ENCODE measurements at places on chromosomes 7 and 10.

GRCh38 chr7:2525658-2526630 lies 6.4 kb downstream of the LFNG start:
- DNase-seq: peak; percentile 87

GRCh38 chr10:71076473-71077142 lies 135.8 kb upstream of the UNC5B start:
- DNase-seq: no peak

GRCh38 chr7:38905056-38905759 lies 3.8 kb downstream of the VPS41 start:
- DNase-seq: no peak

DNA sequence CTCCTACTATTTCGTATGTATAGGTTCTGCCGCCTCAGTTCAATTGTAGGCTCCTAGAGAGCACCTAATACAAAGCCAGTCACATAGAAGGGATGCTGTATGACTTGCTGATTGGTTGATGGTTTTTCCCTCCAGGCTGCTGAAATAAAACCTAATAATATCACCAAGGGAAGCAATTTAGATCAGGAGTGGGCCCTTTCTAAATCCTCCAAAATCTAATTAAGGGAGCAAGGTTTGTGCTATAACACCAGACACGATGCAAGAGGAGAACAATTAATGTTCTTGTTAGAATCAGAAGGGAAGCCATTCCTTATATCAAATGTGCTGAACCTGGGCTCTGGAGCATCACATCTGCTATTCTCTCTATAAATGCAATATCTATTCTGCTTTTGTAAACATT lies 42.0 kb upstream of the SLC13A1 start:
- DNase-seq: no peak

GRCh38 chr7:104296900-104297299 lies 31.5 kb upstream of the LHFPL3 start:
- no peak for DNase-seq

DNA sequence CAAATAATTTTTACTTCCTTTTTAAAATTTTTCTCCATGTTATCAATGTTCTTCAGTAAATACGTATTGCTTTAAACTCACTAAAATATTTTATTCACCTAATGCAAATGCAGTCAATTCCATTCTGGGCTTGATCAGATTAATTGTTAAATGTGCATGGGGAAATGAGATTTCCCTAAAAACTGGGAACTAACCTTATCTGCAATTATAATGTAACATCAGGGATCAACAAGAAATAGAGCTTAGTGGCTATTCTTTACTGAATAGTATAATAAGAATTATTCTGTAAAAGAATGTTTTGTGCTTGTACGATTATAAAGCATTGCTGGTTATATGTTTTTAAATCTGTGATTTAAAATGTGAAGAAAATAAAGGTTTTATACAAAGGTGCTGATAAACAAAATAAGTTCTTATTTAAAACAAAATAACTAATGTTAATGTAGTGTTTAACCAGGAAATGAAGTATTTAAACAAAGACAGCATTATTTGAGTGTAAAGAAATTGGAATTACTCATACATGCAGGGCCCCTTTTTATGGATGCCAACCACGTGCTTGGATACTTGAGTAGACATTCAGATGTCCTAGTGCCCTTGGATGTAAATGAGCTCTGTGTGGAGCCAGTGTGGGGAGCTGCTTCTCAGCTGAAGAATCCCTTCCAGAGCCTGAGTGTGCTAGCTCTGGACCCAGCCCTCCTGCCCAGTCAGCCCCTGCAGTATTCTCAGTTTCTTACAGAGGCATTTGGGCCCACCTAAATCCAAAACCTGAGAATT lies 84.2 kb downstream of the REEP3 start:
- no peak for DNase-seq

DNA sequence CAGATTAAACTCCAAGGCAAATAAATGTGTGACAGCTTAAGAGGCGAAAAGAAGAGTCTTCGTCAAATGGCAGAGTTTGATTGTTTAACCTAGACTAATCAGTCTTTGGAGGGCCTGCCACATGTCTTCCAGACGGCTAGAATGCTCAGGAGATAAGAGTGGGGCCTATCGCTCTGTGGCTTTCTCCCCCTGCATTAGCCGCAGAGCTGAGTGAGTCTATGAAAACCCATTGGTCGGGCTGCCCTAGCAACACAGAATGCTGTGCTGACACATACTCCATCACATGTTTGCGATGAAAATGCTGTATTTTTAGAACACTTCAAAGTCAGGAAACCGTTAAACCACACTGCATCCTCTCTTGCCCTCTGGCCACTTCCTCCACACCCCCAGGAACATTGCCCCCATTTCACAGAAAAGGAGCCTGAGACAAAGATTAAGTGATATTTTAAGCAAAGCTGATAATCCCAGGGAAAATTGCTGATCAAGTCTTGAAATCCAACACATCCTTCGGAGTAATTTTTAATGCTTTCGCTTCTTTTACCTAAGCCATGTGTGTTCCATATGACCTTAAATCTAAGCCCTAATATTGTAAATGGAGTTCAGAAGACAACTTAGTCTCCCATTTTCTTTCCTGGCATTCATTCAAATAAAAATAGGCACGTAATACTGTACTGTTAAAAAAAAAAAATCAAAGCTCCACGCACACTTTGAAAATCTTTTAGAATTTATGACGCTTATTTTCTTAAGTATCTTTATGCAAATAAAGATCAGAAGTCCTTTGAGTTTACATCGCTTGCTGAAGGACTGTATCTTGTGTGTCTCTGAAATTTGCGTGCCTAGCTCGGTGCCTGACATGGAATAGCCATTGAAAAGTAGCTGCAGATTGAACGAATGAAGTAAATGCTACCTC lies 161.2 kb downstream of the CELF2 start:
- DNase-seq: peak; percentile 67

DNA sequence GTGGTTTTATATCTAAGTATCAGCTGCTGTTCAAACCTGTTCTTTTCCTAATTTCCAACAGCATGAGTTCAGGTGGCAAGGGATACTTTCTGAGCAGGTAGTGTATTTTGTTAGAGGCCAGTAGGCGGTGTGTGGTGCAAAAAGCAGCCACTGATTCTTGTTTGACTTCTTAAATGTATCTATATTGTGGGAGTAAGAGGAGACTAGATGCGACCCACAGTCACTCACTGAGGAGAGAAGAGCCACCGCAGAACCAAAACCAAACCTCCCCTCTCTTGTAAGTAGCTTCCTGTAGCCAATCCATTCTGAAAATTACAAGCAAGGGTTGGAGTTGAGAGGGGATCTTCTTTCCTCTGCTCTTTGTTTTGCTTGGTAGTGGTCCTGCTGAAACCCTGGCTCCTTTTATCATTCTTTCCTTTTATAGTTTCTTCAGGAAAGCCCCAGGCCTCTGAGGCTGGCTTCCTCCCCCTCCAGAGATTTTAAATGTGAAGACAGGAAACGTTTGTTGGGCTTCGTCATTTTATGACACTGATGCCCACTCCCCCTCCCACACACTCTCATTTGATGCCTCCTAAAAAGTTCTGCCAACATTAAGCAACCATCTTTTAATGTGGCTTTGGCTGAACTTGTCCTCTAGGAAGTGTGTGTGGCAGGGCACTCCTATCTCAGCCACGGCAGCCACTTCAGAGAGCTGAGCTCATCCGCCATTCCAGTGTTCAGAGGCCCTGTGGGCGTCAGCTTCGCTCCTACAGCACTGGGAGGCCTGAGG lies 566.0 kb downstream of the SUGCT start:
- DNase-seq: no peak

GRCh38 chr10:127283017-127283416 lies 86.6 kb upstream of the INSYN2A start:
- DNase-seq: no peak

DNA sequence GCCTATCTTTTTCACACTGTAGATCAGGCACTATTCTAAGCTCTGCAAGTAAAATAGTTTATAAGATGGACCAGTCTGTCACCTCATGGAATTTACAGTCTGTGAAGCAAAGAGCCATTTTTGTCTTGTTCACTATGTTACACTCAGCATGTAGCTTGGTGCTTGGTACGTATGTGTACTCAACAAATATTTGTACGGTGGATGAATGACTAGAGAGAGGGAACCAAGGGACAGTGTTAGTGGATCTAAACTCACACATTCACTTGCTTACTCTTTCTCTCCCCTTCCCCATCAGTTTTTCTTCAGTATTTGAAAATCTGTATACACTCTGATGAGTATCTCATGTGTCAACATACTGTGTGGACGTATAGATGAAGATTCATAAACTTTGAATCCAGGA lies 45.9 kb downstream of the PTF1A start:
- DNase-seq: no peak

DNA sequence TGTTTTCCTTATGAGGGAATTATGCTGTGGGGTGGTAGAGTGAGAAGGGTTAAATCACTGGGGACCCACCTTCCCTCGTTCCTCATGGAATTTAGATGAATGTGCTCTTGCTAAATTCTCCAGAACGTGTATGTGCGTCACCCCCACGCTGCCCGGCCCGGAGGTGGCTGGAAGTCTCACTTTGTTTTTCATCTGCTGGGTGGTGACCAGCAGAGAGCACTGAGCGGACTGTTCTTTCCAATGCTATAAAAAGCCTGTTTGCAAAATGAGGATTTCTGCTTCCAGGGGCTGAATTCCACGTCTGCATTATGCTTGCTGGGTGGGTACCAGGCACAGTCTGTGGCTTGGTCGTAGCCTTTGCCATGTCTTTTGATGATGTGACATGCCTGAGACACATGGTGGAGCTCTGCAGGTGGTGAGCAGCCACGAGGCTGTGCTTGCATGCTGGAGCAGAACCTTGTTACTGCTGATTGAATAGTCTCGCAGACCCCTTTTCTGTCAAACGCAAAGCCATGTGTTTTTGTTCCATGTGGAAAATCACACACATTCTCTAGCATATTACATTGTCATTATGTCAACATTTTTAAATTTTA lies 31.9 kb upstream of the INSYN2A start:
- DNase-seq: no peak

DNA sequence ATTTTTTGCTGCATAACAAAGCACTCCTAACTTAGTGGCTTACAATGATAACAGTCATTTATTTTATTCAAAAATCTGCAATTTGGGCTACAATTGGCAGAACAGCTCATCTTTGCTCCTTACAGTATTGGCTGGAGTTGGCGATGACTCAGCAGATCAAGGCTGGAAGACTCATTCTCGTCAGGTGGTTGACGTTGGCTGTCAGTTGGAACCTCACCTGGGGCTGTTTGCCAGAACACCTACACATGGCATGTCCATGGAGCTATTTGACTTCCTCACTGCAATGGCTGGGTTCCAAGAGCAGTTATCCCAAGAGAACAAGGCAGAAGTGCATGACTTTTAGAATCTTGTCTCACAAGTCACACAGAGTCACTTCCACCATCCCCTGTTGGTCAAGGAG lies 75.1 kb downstream of the NOD1 start:
- no peak for DNase-seq

DNA sequence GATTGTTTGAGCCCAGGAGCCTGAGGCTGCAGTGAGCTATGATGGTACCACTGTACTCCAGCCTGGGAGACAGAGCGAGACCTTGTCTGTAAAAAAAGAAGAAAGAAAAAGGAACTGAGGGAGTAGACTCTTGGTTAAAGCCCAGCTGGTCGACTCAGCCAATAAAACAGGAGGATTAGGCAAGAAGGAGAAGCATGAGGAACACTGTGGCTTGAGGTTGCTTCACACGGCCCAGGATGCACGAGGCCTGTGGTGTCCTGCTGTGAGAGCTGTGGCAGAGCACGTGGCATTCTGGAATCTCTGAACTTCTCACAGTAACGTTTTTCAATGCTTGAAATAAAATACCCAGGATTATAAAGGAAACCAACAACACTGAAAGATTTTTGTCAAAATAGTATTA lies 93.3 kb downstream of the CUL2 start:
- no peak for DNase-seq

DNA sequence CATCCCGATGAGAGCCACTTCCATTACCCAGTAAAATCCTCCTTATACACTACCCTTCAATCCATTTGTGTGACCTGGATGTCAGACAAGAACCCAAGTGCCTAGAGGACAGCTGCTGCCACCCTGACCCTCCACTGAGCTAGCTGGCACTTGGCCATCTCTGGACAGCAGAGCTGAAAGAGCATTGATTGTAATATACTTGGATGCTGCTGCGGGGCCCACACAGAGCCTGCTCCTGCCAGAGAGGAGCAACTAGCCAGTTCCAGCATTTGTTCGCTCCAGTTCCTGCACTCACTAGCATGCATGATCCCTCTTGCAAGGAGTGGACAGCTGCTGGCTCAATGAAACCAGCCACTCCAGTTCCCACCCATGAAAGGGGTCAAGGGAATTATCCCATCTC lies 8.4 kb upstream of the TMEM254 start:
- no peak for DNase-seq
